ENCODE measurements at places on chromosomes 6 and 20.

DNA sequence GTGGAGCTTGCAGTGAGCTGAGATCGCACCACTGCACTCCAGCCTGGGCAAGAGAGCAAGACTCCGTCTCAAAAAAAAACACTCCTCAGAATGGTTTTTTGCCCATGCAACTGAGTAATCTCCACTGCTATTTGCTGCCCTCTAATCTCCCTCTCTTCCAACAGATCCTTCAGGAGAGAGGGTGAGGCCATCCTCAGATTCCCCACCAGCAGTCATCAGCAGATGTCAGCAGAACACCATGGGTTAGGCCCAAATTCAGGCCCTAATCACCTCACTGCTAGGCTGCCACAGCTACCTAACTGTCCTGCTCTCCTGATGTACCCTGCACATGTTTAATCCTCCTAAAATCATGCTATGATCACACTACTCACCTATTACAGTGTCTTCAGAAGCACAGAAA is 63.2 kb upstream of the BEND6 start:
- DNase-seq = peak; percentile 60

DNA sequence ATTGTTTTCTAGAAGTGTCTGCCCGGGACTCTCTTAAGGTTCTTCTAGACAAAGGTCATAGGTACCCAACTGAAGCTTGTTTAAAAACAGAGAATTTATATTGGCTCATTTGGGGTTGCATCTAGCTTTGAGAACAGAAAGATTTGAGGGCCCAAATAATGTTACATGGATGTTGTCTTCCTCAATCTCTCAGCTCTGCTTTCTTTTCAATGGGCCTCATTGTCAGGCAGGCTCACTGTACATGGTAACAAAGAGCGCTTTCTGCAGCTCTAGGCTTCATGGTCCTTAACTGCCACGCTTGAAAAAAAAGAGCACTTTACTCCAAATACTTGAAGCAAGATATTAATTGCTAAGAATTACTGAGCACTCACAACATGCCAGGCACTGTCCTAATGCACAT is 22.2 kb downstream of the NHLRC1 start:
- DNase-seq = no peak

GRCh38 chr20:62367136-62367632 is at the start of gene LAMA5:
TSS of gene LAMA5 (minus strand) at chr20:62367312. CDS start at chr20:62367245, 67 bp downstream.
- DNase-seq = peak; percentile 33

DNA sequence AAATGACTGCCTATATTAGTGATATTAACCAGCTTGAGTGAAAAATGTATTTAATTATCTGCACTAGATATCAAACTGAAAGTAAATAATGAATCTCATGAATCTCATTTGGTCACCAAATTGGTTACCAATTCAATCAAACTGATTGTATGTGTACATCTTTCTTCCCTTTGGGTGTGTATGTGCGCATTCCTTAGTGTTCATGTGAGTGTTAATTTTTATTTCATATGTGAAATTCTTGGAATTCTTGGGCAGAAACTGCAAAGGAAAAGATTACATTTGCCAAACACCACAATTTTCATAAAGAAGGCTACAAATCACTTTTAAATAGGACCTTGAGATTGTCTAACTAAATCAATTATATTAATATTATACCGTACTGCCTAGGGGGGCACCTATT is 648.4 kb upstream of the MARCKS start:
- DNase-seq = no peak

- peak; percentile 42 for DNase-seq
Observed at GRCh38 chr6:106446287-106446885, 85.9 kb downstream of the CRYBG1 start.

- no peak for DNase-seq
Observed at GRCh38 chr6:166838987-166839386, 117.4 kb downstream of the RNASET2 start.

DNA sequence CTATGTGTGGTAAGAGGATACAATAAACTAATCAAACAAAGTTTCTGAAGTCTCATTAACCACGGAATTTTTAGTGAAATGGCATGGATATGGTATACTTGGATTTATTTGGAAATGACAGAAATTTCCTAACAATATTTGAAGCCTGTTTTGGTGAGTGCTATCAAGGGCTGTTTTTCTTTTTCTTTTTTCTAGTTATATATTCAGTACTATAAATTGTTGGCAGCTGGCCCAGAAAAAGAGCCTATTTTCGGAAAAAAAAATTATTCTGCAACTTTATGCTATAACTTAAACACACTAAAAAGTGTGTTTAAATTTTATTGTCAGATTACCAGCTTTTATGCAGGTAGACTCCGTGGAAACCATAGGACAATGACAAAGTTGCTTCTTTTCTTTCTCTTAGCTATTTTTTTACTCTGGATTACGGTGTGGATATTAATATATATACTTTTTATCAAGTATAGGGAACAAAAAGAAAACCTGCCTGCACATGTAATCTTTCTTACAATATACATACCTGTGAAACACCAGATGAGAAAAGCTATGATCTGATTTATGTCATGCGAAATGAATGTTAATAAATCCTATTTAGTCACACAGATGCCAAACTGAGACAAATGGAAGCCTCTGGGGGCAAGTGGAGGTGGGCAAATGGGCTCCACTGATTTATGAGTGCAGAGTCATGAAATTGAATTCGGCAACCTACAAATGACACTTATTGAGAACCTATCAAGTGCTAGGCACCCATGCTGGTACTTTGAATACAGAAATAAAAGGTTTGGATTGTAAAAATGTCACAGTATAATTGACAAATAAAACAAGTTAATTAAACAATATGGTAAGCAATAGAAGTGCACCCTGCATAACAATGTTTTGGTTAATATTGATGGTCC is 919.5 kb upstream of the FLRT3 start:
- no peak for DNase-seq

GRCh38 chr6:12051861-12052368 is 39.8 kb downstream of the HIVEP1 start:
- DNase-seq = no peak

- DNase-seq = no peak
Observed at GRCh38 chr6:143555582-143555981, 44.1 kb upstream of the FUCA2 start.

DNA sequence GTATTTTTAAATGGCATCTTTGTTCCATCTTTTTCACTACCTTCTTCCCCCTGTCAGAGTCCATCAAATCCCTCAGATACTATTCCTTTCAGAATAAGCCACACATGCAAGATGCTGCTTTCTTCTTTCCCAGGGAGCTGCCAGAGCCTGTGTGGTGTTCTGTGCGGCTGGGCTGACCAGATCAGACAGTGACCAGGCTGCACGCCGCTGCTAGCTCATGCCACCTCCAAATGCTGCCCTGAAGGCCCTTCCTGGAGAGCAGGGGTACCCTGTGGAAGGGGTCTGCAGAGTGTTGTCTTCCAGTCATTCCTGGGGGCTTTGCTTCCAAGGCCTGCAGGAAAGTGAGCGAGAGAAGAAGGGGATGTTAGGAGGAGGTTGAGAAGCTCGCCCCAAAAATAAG is 179.1 kb upstream of the SUPT3H start:
- DNase-seq = no peak

GRCh38 chr6:41325446-41326066 is 9.9 kb upstream of the NCR2 start:
- no peak for DNase-seq

- DNase-seq = peak; percentile 80
Observed at GRCh38 chr6:42294759-42295158, 77.1 kb upstream of the MRPS10 start.

- DNase-seq = no peak
Observed at GRCh38 chr6:5204376-5204775, 56.4 kb downstream of the LYRM4 start.

- DNase-seq = no peak
Observed at GRCh38 chr20:16785226-16785625, 37.1 kb downstream of the OTOR start.

DNA sequence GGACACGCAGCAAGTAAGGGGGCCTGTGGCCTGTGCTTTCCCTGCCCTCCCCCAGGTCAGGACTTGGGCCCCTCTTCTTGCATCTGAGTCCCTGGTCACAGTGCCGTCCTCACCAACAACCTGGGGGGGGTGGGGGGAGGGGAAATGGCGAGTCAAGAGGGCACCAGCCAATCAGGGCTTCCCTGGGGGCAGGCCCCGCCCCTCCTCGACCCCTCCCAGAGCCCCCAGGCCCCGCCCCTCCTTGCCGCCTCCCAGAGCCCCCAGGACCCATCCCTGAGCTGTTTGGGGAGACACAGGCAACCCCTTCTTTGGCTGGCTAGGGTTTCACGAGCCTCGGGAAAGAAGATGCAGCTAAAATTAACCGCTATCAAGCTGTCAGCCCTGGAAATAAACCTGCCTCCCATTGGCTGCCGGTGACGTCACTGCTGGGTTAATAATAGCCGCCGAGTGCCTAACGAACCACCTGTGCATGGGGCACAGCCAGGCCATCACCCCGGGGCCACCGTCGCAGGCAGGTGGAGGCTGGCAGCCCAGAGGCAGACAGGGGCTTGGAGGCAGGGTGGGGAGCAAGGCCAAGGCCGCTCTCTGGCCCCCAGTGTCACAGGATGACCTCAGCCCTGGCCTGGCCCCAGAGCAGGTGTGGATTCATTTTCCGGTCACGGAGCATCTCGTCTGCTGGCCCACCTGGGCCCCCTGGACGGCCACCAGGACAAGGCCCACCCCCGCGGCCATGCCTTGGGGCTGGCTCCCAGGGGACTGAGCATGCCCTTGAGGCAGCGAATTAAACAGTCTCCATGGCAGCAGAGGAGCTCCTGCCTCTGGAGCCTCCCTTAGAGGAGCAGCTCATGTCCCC is 3.2 kb upstream of the EEF1A2 start:
- no peak for DNase-seq

- no peak for DNase-seq
Observed at GRCh38 chr6:70669133-70669532, 1.4 kb downstream of the SMAP1 start.

- DNase-seq = no peak
Observed at GRCh38 chr20:48601798-48602197, 226.0 kb downstream of the PREX1 start.
